RPMI8226 (cell line): ENCODE measurements at places on chromosomes 3 and 15.

GRCh38 chr3:184688251-184688881 is 23.5 kb downstream of the MAGEF1 start:
- no peak for DNase-seq

GRCh38 chr15:44909423-44909822 is 47.1 kb upstream of the TERB2 start:
- DNase-seq = no peak

GRCh38 chr15:64630396-64631107 is 144.8 kb downstream of the RBPMS2 start:
- no peak for DNase-seq

DNA sequence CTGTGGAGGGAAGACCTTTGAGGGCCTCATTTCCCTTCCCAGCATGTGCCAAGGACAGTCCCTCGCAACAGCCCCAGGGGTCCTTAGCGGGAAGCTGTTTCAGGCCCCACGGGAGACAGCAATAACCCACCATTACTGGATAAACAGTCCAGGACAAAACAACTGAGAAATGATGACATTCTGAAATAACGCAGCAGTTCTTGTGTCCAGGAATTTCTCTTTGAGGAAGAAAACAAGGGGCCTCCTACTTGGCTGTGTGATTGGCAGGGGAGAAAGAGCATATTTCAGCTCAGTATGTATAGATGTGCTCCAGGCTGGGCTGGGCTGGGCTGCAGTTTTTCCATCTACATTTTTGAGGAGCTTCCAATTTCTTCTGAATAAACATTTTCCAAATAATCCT is 82.2 kb upstream of the THBS1 start:
- no peak for DNase-seq

- peak; percentile 83 for DNase-seq
These were observed 10.8 kb upstream of the MFSD1 start for GRCh38 chr3:158790901-158791589.

- DNase-seq = no peak
These were observed 131.7 kb downstream of the RYR3 start for GRCh38 chr15:33442449-33442848.

DNA sequence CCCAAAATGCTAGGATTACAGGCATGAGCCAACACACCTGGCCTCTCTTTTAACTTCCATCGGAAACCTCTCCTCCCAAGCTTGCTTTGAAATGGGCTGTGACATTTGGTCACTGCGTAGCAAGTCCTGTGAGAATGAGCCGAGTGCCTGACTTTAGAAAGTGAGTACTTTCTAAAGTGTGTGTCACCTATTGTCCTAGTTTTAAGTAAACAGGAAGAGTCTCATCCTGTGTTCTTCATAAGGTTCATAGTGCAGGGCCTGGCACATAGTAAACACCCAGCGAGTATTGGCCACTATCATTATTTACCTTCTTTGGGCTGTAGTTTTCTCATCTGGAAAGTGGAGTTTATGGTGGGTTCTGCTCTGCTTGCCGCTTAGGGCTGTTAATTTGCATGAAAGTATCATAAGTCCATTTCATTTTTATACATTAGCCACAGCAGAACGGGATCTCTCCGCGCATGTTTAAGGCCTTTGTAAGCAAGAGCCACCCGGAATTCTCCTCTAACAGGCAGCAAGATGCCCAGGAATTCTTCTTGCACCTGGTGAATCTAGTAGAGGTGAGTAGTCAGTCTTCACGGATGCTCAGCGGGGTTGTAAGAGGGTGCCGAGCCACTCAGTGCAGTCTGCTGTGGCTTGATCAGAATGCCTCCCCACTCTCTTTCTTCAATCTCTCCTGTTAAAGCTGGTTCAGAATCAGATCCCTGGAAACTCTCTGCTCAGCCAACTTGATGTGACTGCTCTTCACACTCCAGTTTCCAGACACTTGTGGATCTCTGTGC is 87.2 kb downstream of the USP13 start:
- no peak for DNase-seq

DNA sequence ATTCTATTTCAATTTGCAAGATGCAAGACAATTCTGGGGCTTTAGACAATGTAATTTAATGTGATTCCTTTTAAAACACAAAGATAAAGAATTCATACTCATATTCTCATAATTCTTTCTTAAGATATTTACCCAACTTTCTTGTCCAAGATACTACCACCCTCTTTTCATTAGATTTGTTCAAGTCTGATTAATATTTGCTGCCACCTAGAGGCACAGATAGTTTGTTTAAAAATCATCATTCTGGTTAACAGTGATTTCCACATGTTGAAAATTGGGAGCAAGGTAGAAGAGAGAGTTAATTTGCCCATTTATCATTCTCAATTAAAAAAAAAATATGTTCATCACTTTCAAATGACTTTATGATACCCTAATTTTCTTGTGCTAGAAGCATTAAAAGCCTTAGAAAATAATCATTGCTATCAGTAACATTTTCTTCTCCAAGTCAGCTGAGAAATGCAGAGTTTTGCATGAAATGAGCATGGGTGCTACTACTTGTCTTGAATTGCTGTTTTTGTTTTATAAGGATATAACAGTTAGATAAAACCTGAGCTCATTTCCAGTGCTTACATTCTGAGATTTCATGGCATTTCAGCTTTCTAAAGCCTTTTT is 11.6 kb downstream of the TAMM41 start:
- DNase-seq = peak; percentile 7

GRCh38 chr3:16033889-16034687 is 140.4 kb upstream of the GALNT15 start:
- DNase-seq = no peak

DNA sequence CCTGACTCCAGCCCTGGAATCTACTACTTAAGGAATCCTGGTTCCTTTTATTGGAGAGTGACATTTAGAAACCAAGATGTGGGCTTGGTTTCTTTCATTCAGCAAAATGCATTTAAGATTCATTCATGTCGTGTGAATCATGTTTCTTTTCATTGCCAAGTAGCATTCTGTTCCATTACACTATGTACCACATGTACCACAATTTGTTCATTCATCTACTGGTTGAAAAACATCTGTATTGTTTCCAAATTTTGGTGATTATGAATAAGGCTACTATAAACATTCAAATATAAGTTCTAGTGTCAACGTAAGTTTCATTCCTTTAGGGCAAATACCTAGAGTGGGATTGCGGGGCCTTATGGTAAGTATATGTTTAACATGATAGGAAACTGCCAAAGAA is 264.2 kb downstream of the VPS13C start:
- DNase-seq = no peak

GRCh38 chr3:137202941-137203340 is 245.2 kb downstream of the IL20RB start:
- no peak for DNase-seq

DNA sequence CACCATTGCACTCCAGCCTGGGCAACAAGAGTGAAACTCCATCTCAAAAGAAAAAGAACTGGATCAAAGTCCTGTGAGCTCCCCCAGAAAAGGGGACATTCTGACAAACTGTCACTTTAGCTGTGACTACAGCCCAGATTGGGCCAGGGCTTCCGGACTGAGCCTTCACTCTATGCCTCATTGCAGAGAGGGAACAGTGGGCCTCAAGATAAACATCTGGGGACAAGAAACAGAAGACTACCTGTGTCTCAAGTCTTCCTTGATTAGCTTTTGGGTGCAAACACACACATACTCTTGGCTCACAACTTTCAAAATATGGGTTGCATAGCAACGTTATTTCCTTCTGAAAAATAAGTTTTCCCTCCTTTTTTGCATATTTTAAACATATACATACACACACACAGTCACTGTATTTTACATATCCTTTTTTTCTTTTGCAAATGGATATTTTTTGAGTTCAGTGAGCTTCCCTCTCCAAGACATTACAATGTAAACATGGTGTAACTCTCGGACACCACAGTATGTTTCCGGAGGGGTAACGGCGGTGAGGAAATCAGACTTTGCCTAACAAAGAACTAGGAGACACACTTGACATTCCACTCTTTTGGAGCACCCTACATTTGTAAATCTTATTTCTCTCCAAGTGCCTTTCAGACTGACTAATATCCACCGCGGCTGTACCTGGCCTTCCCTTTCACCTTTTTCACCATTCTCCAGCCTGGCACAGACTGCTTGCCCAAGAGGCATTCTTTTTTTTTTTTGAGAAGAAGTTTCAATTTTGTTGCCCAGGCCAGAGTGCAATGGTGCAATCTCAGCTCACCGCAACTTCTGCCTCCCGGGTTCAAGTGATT is 3.5 kb downstream of the TKT start:
- DNase-seq = peak; percentile 20
